ENCODE measurements at places on chromosomes 4 and X.

DNA sequence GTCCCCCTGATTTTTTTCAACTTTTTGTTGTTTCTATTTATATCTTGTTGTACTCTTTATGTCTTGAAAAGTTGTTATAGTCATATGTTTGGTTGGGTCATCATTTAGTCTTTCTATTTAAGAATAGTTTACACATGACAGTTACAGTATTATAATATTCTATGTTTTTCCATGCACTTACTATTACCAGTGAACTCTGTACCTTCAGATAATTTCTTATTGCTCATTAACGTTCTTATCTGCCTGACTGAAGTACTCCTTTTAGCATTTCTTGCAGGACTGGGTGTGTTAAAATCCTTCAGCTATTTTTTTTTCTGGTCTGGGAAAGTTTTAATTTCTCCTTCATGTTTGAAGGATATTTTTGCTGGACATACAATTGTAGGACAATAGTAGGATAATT is 157.7 kb upstream of the DIPK2B start:
- DNase-seq: no peak

DNA sequence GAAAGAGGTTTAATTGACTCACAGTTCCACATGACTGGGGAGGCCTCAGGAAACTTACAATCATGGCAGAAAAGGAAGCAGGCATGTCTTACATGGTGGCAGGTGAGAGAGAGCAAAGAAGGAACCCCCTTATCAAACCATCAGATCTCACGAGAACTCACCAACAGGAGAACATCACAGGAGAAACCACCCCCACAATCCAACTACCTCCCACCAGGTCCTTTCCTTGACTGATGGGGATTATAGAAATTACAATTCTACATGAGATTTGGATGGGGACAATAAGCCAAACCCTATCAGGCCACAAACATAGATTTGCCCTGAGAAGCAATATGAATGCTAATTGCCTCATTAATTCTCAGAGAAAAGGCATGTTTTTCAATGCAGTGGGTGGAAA is 138.2 kb upstream of the RAPGEF2 start:
- DNase-seq: no peak

- no peak for DNase-seq
Measured at GRCh38 chr4:139436122-139436521, 17.8 kb upstream of the RAB33B start.

GRCh38 chr4:36208893-36209473 is 35.3 kb downstream of the ARAP2 start:
- DNase-seq: no peak

Data from suprapubic skin (tissue), 4 donors.